ENCODE measurements at places on chromosomes 6 and 20.

- H3K27ac ChIP-seq = no peak overlapping the region
- peaks cover 21% of the 10 kb centered on the region for H3K36me3 ChIP-seq
- no peaks in the 10 kb centered on the region for H3K27me3 ChIP-seq
- no peak for DNase-seq
These were observed 3.2 kb upstream of the DEF6 start for GRCh38 chr6:35294308-35294945.

- no peak overlapping the region for H3K27ac ChIP-seq
- H3K4me3 ChIP-seq = no peak overlapping the region
- H3K4me1 ChIP-seq = no peaks in the 10 kb centered on the region
- no peaks in the 10 kb centered on the region for H3K36me3 ChIP-seq
- no peaks in the 10 kb centered on the region for H3K27me3 ChIP-seq
These were observed 44.0 kb downstream of the SIRPA start for GRCh38 chr20:1939270-1939595.

DNA sequence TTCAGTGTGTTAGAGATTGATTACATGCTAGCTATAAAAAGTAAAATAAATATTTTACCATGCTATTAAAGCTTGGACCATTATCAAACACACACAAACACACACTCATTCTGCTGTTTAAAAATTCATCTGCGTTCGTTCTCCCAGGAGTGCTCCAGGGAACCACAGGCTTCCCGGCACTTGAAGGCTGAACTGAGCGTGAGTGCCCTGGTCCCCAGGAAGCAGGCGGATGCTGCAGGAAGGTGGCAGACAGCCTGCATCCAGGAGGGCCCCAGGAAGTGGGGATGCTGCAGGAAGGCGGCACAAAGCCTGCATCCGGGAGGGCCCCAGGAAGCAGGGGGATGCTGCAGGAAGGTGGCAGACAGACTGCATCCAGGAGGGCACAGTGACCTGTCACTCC lies 147.2 kb upstream of the SNX9 start:
- H3K4me3 ChIP-seq = no peak overlapping the region
- H3K36me3 ChIP-seq = no peaks in the 10 kb centered on the region
- no peaks in the 10 kb centered on the region for H3K4me1 ChIP-seq

DNA sequence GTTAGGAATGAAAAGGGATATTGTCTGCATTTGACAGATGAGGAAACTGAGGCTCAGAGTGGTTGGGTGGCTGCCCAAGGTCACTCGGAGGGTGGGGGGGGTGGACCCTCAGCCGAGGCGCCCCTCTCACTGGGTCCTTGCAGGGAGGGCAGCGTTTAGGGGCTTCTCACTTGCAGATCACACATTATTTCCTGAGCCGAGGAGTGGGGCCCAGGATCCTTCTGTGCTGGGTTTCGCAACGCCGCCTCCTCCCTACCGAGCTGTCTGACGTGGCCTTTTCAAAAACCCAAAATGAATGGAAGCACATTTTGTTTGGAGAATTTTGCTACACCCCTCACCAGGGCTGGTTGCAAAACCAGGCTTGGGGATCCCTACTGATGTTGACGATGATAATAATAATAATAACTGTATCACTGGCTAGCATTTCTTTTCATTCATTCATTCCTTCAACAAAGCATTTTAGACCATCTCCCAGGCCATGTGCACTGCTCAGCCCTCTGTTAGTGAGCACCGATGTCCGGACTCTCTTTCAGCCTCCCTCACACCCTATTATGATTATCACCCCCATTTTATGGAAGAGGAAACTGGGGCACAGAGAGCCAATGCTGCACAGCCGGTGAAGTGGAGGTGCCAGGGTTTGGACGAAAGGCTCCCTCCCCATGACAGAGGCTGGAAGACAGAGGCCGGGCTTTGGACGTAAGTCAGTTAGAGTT lies 5.2 kb downstream of the DLGAP4 start:
- DNase-seq = no peak
- H3K4me1 ChIP-seq = no peaks in the 10 kb centered on the region
- H3K27me3 ChIP-seq = peaks cover 5% of the 10 kb centered on the region

- peaks cover 7% of the 10 kb centered on the region for H3K4me1 ChIP-seq
- no peaks in the 10 kb centered on the region for H3K36me3 ChIP-seq
- peak overlapping the region; percentile 65 for H3K27ac ChIP-seq
- H3K4me3 ChIP-seq = peak overlapping the region; percentile 20
These were observed 174.1 kb downstream of the ADAT2 start for GRCh38 chr6:143276436-143276835.

- H3K36me3 ChIP-seq = peaks cover 4% of the 10 kb centered on the region
- no peaks in the 10 kb centered on the region for H3K27me3 ChIP-seq
- no peak overlapping the region for H3K4me3 ChIP-seq
- no peak for DNase-seq
- peak overlapping the region; percentile 91 for H3K27ac ChIP-seq
These were observed 1.6 kb downstream of the HLA-DQB1 start for GRCh38 chr6:32664827-32665362.

DNA sequence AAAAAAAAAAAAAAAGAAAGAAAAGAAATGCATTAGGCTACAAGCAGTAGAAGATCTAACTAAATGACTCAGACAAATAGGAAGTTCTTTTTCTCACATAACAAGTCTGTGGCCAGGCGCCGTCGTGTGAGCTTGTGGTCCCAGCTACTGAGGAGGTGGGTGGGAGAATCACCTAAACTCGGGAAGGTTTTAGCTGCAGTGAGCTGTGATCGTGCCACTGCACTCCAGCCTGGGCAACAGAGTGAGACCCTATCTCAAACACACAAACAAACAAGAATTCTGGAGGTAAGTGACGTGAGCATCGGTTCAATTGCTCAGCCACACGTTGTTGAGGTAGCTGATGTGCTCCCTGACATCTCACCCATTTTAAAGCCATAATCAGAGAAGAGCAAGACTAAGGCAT lies 37.9 kb upstream of the SLC23A2 start:
- peak; percentile 12 for DNase-seq
- H3K4me3 ChIP-seq = no peak overlapping the region
- no peak overlapping the region for H3K27ac ChIP-seq
- H3K27me3 ChIP-seq = no peaks in the 10 kb centered on the region
- no peaks in the 10 kb centered on the region for H3K36me3 ChIP-seq

DNA sequence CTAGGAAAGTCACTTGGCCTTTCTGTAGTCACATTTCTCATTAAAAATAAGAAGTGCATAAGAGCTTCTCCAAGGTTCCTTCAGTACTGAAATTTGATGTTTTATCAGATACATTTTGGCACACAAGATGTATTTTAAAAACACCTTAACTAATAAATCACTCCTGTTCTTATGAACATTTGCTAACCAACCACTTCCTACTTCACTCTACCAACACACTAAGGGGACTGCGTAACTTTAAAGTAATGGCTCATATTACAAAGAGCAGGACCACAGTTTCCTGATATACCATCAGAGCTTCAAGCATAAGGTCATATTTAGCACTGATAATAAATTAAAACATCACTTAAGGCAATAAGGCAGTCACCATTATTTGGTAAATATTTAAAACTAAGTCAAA lies 104.4 kb downstream of the RALGAPA2 start:
- H3K4me1 ChIP-seq = peaks cover 13% of the 10 kb centered on the region
- H3K4me3 ChIP-seq = no peak overlapping the region
- no peaks in the 10 kb centered on the region for H3K27me3 ChIP-seq
- no peak for DNase-seq

DNA sequence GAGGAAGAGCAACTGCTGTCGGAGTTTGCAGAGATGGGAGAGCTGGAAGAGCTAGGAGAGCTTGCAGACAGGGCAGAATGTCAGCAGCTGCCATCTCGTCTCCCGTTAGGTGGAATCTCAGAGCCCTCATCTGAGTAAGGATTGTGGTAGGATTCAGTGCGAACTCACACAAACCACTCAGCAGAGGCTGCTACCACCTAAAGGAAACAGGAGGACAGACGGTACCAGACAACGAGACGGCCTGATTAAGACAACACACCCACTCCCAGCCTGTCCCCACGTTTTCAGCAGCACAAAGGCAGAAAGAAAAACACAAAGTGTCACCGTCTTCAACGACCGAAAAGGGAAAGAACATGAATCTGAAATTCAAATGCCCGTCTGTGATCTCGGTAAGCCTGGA lies 4.1 kb downstream of the LEMD2 start:
- no peaks in the 10 kb centered on the region for H3K27me3 ChIP-seq
- H3K4me3 ChIP-seq = no peak overlapping the region
- DNase-seq = no peak
- H3K36me3 ChIP-seq = peaks cover 8% of the 10 kb centered on the region
- peaks cover 6% of the 10 kb centered on the region for H3K4me1 ChIP-seq

DNA sequence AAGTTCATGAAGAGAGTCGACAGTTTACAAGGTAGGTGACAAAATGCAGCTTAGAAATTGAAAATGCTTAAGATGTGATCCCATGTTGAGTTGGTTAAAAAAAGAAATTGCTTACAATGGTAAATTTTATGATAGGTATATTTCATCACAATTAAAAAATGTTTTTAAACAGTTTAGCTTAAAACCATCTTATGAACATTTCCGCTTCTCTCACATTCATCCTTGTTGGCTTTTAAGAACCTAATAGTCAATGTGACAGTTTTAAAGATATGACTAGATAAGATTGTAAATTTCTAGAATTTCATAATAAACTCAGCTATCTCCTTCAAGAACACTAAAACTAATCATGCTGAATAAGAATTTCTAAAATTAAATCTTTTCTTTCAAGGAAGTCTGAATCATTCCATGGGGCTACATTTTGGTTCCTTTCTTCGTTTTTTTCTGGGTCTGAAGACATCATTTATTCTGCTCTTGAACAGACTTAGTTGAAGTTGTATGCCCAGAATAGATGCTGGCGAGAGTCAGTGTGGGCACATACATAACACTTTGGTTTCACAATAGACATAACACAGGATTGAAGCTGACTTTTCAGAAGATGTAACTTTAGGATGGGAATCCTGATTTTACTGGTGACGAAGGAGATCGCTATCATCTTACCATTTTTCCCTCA lies 35.9 kb upstream of the LTV1 start:
- no peaks in the 10 kb centered on the region for H3K4me1 ChIP-seq
- no peak for DNase-seq
- no peak overlapping the region for H3K27ac ChIP-seq
- H3K4me3 ChIP-seq = no peak overlapping the region
- no peaks in the 10 kb centered on the region for H3K36me3 ChIP-seq
- no peaks in the 10 kb centered on the region for H3K27me3 ChIP-seq

DNA sequence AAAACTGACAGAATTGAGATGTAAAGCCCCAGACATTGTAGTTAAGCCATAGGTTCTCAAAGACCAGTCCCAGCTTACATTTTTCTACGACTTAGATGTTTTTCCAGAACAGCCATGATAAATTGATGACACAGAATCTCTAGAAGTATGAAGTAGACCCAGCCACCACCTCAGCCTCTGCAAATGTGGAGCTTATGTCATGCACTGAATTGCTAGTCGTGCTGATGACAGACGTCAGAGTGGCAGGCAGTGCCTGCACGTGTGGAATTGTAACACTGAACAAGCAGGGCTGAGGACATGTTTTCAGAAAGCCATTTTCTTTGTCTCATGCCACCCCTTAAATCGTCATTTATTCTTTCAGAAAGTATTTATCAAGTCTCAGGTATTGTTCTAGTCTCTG lies 72.4 kb upstream of the TMEM181 start:
- no peak for DNase-seq
- H3K36me3 ChIP-seq = peaks cover 3% of the 10 kb centered on the region
- no peaks in the 10 kb centered on the region for H3K4me1 ChIP-seq

GRCh38 chr6:56949265-56949664 lies 5.6 kb upstream of the BEND6 start:
- no peak overlapping the region for H3K27ac ChIP-seq
- peaks cover 13% of the 10 kb centered on the region for H3K4me1 ChIP-seq
- no peaks in the 10 kb centered on the region for H3K36me3 ChIP-seq

- no peak overlapping the region for H3K4me3 ChIP-seq
- no peak for DNase-seq
- H3K27me3 ChIP-seq = no peaks in the 10 kb centered on the region
- H3K4me1 ChIP-seq = no peaks in the 10 kb centered on the region
These were observed 231.0 kb downstream of the QKI start for GRCh38 chr6:163645560-163645959.

DNA sequence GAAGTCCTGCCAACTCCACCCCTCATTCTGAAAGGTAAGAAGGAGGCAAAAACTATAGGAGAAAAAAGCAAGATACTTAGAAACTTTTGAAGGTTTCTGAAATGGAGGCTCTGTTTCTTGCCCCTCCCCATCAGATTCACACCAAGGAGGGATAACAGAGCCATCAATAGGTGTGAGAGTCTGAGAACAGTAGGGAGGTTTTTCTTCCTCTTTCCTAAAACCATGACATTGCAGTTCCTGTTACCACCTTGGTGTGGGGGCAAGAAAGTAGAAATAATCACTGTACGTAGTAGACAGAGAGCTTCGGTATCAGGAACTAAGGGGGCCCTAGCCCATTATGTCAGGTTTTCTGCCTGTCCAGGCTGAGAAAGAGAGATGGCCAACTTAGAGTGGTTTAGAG lies 333.3 kb upstream of the SYNCRIP start:
- H3K36me3 ChIP-seq = no peaks in the 10 kb centered on the region
- no peak overlapping the region for H3K27ac ChIP-seq
- no peak for DNase-seq
- H3K4me3 ChIP-seq = no peak overlapping the region
- no peaks in the 10 kb centered on the region for H3K27me3 ChIP-seq
- no peaks in the 10 kb centered on the region for H3K4me1 ChIP-seq

DNA sequence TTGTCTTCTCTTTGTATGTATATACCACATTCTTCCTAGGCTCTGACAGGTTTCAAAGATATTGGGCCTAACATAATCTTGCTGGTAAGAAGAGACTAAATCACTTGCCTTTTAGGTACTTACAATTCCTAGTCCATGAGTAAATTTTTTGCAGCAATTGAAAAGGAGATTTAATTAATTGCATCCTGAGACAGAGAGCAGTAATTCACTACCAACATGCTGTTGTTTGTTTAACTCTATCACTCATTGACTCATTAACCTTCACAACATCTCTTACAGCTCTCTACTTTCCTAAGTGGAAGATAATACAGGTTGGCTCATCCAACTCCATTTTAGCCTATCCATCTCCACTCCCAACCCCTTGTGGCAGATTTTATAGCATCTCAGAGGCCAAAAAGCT lies 280.4 kb downstream of the ALDH8A1 start:
- no peaks in the 10 kb centered on the region for H3K27me3 ChIP-seq
- H3K36me3 ChIP-seq = no peaks in the 10 kb centered on the region
- H3K27ac ChIP-seq = no peak overlapping the region
- no peak for DNase-seq
- no peaks in the 10 kb centered on the region for H3K4me1 ChIP-seq
- no peak overlapping the region for H3K4me3 ChIP-seq

- H3K36me3 ChIP-seq = no peaks in the 10 kb centered on the region
- H3K27me3 ChIP-seq = no peaks in the 10 kb centered on the region
- H3K27ac ChIP-seq = no peak overlapping the region
- no peak overlapping the region for H3K4me3 ChIP-seq
- DNase-seq = no peak
These were observed 56.0 kb downstream of the CLIC5 start for GRCh38 chr6:45959534-45960145.

DNA sequence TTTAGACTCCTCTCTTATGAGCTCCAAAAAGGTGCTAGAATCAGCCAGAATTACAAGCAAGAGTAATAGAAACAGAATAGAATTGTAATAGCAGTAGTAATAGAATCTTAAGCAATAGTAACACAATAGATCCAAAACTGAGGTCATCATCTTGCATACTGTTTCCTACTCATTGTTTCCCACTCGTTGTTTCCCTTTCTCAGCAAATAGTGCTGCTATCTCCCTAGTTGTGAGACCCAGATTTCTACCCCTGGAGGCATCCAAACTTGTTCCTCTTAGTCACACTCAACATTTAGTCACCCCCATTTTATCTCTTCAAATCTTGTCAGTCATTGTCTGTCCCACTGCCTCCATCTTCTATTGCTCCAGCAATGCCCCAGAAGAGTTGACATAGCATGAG lies 356.9 kb upstream of the MARCKS start:
- H3K4me3 ChIP-seq = no peak overlapping the region
- H3K36me3 ChIP-seq = no peaks in the 10 kb centered on the region
- H3K27ac ChIP-seq = no peak overlapping the region
